ENCODE measurements at places on chromosomes 4 and X.

GRCh38 chrX:2638279-2638678 lies 52.8 kb upstream of the CD99 start:
- DNase-seq, result no peak

DNA sequence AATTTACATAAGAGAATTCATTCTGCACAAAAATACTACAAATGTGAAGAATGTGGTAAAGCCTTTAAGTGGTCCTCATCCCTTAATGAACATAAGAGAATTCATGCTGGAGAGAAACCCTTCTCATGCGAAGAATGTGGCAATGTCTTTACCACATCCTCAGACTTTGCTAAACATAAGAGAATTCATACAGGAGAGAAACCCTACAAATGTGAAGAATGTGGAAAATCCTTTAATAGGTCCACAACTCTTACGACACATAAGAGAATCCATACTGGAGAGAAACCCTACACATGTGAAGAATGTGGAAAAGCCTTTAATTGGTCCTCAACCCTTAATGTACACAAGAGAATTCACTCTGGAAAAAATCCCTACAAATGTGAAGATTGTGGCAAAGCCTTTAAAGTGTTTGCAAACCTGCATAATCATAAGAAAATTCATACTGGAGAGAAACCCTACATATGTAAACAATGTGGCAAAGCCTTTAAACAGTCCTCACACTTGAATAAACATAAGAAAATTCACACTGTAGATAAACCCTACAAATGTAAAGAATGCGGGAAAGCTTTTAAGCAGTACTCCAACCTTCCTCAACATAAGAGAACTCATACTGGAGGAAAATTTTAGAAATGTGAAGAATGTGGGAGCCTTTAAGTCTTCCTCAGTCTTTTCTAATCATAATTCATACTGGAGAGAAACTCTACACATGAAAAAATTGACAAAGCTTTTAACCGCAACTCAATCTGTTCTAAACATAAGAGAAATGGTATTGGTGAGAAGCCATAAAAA lies 37.4 kb downstream of the ZNF718 start:
- no peak for DNase-seq

DNA sequence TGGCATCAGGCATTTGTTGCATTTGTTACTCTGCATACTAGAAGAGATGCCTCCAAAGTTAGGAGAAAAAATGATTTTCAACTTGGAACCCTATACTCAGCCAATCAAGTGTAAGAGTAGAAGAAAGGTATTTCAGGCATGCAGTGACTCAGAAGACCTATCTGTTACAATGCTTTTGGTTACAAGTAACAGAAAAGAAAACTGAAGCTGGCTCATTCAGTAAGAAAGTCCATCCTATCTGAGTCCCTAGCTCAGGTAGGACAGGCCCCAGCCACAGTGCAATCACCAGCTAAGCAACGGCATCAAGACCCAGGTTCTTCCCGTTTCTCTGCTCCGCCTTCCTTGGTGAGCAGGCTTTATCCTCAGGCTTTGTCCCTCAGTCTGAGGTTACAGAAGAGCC lies 23.3 kb downstream of the MECP2 start:
- no peak for DNase-seq

DNA sequence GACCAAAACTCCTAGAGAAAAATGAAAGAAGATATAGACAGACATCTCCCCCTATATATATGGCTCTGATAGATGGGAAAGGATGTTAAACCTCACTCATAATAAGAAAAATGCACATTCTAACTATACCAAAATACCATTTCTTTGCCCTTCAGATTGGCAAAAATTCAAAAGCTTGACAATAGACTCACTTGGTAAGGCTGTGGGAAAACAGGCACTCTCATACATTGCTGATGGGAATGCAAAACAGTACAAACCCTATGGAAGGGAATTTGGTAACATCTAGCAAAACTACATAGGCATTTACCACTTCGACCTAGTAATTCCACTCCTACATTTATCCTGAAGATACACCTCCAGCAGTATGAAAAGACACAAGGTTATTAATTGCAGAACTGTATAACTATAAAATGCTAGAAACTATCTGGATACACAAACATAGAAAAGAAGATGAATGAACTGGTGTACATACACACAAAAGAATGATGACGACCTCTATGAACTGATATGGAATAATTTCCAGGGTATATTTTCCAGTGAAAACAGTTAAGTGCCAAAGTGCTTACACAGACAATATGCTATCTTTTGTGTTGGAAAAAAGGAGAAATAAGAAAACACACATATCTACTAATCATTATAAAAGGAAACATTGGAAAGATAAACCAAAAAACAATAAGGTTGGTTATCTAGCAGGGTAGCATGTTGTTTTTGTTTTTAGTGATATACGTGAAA lies 48.5 kb downstream of the WDFY3 start:
- no peak for DNase-seq

- DNase-seq, result no peak
Measured at GRCh38 chr4:71266090-71266794, 72.6 kb upstream of the SLC4A4 start.
